ENCODE measurements at places on chromosomes 7 and 10.
A peak's percentile ranks its signal among the peaks of the same experiment; 100 is the strongest.

- DNase-seq: peak; percentile 92
These were observed 147.9 kb upstream of the FRMD4A start for GRCh38 chr10:14478604-14479003.

- peak; percentile 68 for DNase-seq
These were observed 21.6 kb upstream of the AP5Z1 start for GRCh38 chr7:4753598-4754432.

- no peak for DNase-seq
These were observed 12.2 kb downstream of the CLRN3 start for GRCh38 chr10:127880557-127880956.

DNA sequence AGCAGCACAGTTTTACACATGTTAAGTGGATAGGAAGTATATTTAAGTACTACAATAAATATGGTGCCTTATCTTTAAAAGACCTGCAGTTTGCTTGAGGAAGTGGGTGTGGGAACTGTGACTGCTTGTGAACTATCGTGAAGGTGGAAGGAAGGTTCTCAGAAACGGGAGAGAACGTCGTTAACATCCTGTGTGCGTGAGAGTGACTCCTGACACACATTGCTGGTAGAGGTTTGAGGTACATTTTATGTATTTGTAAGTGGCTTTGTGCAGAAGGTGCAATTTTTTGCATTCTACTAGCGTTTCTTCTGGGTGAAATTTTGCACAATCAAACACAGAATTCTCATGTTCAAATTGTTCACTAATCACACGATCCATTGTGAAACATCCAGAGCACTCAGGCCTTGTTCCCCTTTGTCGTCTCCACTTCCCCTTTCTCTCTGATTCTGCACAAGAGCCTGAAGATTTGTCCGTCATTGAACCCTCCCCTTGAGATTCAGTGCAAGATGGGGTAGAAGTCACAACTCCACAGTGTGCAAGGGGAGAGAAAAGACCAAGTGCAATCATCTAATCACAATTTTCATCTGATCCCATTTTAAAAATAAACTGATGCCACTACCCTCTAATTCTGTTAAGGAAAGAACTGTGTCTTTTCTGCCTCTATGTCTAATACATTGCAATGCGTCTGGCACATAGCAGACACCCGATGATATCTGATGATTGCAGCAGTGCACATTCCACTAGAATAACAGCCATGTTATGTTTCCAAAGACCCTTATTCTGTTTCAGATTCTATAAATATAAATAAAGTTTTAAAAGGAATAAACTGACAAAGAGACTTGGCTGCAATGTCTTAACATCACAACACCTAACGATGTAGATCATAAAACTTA is 279.9 kb downstream of the NEBL start:
- no peak for DNase-seq

- no peak for DNase-seq
These were observed 108.0 kb downstream of the GRK5 start for GRCh38 chr10:119315128-119316001.

DNA sequence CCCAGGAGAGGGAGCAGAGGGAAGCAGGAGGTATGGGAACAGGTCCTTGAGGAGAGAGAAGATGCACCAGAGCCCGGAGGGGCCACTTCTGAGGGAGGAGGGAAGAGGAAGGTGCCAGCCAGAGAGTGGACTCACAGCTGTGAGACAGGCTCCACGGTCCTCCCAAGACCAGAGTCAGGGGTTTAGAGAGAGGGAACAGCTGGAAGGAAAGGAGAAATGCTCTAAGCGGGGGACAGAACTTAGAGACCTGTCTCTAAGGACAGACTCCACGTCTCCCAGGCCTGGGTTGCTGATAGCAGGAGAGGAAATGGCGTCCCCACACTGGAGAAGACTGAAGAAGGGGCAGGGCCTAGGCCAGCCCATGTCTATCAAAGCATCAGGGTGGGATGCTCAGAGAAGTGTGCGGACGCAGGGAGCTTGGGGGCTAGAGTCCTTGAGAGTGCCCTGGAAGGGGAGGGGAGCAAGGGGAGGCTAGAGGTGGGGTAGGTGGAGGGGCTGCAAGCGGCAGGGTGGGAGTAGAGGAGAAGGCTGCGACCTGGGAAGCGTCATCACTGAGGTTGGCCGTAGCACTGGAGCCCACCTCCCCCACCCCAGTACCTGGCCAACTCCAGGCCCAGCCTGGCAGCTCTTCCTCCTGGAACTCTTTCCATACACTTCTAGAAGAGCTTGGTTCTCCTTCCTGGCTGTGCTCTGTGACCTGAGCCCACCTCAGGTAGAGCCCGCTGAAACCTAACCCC is 25.6 kb upstream of the GRID1 start:
- no peak for DNase-seq

GRCh38 chr7:37666026-37666799 is 17.4 kb upstream of the GPR141 start:
- no peak for DNase-seq

DNA sequence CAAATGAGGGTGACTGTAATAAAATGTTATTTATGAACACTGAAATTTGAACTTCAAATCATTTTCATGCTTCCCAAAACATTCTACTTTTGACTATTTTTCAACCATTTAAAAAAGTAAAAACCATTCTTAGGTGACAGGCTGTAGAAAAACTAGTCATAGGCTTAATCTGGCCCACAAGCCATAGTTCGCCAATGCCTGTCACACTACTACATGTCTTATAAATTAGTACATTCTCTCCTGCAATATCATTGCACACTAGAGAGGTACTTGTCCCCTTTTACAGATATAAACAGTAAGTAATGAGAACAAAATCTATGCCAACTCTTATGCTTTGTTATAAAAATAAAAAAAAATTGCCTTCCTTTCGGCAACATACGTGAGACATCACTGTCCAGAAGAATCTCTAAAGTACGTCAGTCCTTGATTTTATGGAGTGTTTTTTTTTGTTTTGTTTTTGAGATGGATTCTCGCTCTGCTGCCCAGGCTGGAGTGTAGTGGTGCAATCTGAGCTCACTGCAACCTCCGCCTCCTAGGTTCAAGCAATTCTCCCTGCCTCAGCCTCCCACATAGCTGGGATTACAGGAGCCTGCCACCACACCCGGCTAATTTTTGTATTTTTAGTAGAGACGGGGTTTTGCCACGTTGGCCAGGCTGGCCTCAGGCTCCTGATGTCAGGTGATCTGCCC is 23.2 kb downstream of the UPF2 start:
- DNase-seq: no peak

- DNase-seq: no peak
These were observed 105.1 kb downstream of the GRID1 start for GRCh38 chr10:86261470-86261869.

Data from cerebellar cortex (tissue), 1 donor.